CD8-positive, alpha-beta memory T cell (primary cell): ENCODE measurements at places on chromosomes 7 and 10. TPM values are rescaled to one million over a fixed set of nuclear protein-coding genes. Genes with fewer than 3 reads are reported as not detected.

ZNF117 gene
- 3.5 TPM for total RNA-seq

ZNF736 gene
- 22.8 TPM for total RNA-seq

DNA sequence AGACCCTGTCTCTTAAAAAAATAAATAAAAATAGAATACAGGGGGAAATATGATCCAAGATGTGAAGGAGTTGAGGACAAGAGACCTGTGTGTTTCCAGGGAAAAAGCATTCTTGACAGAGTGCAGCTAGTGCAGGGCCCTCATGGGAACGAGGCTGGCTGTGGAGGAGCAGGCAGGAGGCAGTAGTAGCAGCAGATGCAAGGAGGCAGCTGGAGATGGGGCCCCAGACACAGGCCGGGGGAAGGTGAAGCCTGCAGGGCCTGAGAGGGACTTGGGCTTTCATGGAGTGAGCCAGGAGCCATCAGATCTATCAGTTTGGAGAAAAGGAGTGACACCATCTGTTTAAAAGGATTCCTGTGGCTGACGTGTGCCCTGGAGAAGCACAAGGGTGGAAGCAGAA, 71.4 kb upstream of the ZNF438 start:
- DNase-seq: no peak
- H3K4me3 ChIP-seq: no peak overlapping the region
- no peaks in the 10 kb centered on the region for H3K36me3 ChIP-seq

- H3K27me3 ChIP-seq: no peaks in the 10 kb centered on the region
- DNase-seq: no peak
- H3K36me3 ChIP-seq: no peaks in the 10 kb centered on the region
- H3K27ac ChIP-seq: no peak overlapping the region
- H3K4me3 ChIP-seq: no peak overlapping the region
- H3K4me1 ChIP-seq: no peaks in the 10 kb centered on the region
Measured at GRCh38 chr7:70763961-70764691, 367.8 kb upstream of the GALNT17 start.

DNA sequence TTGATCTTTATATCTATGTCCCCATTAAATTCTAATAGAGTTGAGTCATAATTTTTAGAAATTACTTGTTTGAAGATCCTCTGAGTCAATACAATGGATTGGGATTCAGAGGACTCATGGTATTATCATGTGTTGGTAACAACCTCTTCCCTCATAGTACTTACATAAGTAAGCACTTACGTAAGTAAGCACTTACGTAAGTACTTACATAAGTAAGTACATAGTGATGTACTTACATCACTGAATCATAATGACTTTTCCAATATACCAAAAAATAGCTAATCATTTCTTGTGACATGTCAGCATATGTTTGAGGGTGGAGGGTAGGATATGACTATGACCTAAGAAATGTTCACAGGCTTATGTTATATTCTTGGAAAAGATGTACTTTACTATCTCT, 740.5 kb downstream of the SORCS1 start:
- DNase-seq: no peak
- no peaks in the 10 kb centered on the region for H3K4me1 ChIP-seq
- no peak overlapping the region for H3K27ac ChIP-seq
- no peak overlapping the region for H3K4me3 ChIP-seq
- no peaks in the 10 kb centered on the region for H3K27me3 ChIP-seq
